ENCODE measurements at places on chromosomes 16 and 17.

DNA sequence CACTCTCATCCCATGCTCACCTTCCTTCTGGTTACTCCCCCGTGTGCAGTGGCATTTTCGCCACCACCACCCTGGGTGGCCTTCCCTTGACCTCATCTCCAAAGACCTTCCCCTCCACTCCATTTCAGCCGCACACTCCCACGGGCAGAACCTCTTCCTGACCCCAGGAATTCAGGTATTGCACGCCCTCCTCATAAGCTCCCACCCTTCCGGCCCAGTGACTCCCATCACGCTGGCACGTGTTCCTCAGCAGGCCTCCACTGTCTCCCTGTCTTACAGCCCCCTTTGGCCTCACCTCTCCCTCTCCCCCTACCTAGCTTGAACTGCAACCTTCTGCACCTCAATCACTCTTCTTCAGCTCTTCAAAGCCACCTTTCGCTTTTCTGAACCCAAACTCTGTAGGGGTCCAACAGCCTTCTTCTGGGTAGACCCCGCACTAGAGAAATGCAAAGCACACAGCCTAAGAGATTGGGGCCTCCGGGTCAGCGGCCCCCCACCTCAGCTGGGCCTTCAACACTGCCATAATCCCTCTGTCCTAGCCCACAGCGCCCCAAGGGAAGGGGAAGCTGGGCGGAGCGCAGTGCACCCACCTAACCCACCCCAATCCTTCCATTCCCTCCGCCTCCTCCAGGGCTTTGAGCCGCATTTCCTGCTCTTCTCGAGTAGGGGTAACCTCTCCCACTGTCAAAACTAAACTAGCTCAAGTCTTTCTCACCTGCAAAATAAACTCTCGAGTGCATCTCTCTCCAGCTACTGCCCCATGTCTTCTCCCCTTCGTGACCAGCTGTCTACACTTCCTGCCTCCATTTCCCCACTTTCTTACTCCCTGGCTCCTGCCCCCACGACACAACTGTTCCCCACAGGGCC lies 1.7 kb upstream of the TMEM97 start:
- no peak for DNase-seq

- no peak for DNase-seq
These were observed 810 bp upstream of the GAN start for GRCh38 chr16:81313701-81314602.

- no peak for DNase-seq
These were observed 14.1 kb downstream of the TMC5 start for GRCh38 chr16:19431636-19432340.

DNA sequence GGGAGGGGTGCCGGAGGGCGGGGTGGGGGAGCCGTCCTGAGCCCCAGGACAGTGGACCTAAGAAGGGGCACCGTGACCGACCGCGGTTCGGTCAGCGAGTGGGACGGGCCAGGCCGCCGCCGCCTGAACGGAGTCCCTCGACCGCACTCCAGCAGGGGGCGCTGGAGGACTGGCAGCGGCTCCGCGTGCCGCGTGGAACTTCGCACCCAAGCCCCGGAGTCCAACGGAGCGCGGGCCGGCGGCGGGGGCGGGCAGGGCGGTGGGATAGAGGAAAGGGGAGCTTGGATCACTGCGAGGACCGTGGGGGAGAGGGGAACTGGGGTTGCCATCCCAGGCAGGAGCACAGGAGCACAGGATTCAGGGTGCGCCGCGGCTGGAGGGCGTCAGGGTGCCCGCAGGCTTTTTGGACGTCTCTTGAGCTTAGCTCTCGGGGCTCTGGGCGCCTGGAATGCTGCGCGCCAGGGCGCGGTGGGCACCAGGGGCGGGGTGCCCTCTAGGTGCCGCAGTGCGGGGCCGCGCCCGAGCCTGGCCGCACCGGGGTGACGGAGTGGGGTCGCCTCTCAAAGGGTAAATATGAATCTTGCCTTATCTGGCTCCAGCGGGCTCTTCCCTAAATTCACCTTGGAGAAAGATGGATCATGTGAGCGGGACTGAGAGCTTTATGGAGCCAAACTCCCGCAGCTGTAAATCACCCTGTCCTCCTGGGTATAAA lies 379 bp upstream of the OTOP2 start:
- peak; percentile 83 for DNase-seq

- no peak for DNase-seq
These were observed 74.0 kb downstream of the SEC14L1 start for GRCh38 chr17:77214743-77215142.

- DNase-seq: no peak
These were observed 43.9 kb upstream of the KIFC3 start for GRCh38 chr16:57846078-57846697.

DNA sequence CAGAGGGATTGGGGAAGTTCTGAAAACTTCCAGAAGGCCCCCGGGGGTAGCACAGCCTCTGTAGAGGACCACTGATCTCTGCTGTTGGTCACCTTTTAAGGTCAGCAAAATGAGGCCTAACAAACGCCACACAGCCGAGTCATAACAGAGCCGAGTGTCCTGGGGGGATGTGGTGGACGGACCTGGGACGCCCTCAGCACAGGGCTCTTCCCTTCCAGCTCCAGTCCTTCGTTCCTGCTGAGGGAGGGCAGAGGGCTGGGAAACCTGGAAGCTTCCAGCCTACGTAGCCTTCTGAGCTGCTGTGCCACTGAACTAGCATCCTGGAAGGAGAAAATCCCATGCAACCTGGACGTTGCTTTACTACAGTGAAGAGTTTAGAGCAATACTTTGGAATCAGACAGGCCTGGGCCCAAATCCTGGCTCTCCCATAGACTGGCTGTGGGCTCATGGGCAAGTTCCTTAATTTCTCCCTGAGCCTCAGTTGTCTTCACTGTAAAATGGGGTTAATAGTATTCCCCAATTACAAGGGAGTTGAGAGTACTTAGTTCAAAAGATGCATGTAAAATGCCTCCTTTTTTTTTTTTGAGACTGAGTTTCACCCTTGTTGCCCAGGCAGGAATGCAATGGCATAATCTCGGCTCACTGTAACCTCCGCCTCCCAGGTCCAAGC lies 34.4 kb upstream of the ZCCHC14 start:
- no peak for DNase-seq

DNA sequence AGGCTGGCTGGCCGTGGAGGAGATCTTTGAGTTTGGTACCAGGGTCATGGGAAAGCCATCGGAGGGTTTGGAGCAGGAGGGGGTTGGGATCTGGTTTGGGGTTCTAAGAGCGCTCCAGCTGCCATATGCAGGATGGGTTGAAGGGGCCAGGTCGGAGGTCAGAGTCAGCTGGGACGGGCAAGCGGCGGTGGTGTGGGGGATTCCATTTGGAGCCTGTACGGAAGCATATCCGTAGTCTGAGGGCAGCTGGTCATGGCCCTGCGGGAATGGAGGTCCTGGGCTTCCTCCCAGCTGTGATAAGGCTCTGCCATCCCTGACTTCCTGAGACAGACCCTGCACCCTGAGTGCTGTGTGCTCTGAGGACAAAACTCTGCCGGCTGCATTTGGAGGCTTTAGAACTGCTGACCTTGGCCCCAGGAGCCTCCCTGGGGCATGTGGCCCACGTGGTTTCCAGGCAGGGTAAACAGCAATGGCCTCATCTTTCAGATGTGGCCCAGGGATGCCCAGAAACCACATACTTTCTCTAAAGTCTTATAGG lies 46.5 kb downstream of the ATP2C2 start:
- no peak for DNase-seq

DNA sequence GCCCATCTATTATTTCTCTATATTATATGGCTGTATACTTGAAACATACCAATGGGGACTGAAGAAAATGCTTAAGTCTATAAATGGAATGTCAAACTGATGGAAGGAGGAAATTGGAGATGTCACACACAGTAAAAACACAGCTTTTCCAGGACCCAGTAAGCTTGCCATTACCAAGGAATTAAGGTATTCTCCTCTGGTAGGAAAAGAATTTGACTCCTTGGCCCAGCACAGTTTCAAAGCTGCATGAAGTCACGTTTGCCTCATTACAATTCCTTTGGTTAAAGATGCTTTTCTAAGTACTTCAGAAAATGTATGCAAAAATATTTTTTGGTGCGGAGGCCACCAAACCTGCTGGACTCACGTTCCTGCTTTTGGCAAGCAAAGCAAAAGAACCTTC lies 48.5 kb downstream of the CDH13 start:
- DNase-seq: no peak

DNA sequence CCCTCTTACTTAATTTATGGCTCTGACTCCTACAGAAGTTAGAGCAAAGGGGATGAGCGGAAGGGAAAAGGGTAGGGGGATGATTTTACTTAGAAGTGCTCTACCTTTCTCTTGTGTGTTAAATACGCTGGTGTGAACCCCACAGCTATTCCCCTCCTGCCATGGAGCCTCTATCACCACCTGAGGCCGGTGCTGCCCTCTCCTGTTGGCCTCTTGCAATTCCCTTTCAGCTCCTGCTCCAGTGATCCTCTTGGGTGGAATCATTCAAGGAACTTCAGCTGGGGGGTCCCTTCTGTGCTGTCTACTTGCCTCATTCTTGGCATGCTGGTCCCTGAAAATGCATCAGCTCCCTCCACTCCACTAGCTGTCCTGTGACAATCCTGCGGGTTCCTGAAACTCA lies 41.8 kb upstream of the CDH8 start:
- no peak for DNase-seq

GRCh38 chr17:15657868-15658267 lies 26.2 kb downstream of the TRIM16 start:
- no peak for DNase-seq

- DNase-seq: peak; percentile 27
These were observed 11.8 kb downstream of the SYT17 start for GRCh38 chr16:19179546-19180490.

GRCh38 chr16:50368410-50369132 lies at the start of gene BRD7:
Gene BRD7 (minus strand): TSS chr16:50368988. CDS start chr16:50368774, 214 bp downstream.
- peak; percentile 81 for DNase-seq

Measured in natural killer cell (primary cell).